ENCODE measurements at places on chromosomes 11 and 22.

- DNase-seq, result no peak
Measured at GRCh38 chr11:117621226-117621625, 175.8 kb downstream of the DSCAML1 start.

GRCh38 chr11:2149864-2150847 is 10.9 kb downstream of the INS start:
- DNase-seq, result no peak

DNA sequence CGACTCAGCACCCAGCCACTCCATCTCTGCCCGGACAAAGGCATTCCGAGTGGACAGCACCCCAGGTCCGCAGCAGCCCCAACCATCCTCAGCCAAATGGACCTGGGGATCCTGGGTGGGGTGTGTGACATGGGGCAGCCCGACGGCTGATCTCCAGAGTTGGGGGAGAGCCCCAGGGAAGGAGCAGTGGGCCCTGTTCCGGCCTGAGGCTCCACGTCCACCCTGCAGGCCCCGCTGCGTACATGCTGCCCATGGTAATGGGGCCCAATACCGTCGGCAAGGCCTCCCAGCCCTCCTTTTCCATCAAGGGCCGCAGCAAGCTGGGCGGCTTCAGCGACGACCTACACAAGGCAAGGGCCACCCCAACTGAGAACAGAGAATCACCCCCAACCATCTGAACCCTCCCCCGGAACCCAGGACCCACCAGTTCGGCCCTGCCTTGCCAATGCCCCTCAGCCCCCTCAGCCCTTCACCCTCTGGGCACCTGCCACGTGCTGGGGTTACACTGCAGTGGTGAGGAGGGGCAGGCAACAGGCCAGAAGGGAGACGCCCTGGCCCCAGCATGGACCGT is 5.4 kb downstream of the SCGB1C1 start:
- peak; percentile 30 for DNase-seq

DNA sequence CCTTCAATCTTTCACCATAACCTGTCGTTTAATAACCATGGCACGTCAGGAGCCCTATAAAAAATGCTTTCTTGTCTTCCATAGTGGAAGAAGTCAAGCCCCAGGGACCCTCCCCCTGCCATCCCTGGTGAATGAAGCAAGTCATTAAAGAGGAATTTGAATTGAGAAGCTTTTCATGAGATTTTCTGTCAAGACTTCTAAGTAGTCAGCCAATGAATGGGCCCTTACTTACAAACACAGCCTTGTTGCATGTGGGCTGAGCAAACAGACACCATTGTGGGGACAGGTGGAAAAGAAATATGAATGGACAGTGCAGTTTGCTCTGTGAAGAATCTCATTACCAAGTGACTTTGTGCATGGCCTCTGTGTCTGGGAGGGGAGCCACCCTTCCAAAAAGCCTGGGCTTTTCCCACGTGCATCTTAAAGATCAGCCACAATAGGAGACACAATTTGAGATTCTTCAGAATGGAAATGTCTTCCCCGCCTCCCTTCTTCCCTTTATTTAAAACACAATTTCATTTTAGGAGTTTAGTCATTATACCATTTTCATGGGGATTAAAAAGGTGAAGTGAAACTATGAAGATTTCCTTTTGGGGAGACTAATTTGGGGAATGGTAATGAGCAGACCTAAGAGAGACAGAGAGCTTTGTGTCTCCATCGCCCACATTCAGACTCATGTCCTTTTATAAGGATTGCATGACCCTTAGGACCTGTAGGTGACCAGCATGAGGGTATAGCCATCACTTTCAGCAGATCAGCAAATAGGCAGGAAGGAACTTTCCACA is 152.0 kb downstream of the LRRC4C start:
- no peak for DNase-seq

- DNase-seq, result no peak
Measured at GRCh38 chr22:38180841-38181452, 683 bp downstream of the PLA2G6 start.

- DNase-seq, result no peak
Measured at GRCh38 chr11:2942872-2943710, 13.9 kb upstream of the PHLDA2 start.

DNA sequence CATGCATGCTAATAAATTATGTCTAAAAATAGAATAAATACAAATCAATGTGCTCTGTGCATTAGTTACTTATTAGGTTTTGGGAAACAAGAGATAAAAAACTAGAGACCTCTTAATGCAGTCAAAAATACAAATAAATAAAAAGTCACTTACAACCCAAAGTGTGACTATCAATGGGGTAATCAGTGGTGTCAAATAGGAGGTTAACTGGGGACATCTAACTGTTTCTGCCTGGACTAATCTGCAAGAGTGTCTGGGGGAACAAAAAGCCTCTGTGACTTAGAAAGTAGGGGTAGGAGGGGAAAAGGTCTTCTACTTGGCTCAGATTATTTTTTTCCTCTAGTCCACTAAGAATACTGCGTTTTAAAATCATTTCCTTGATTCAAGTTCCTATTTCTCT is 810 bp upstream of the HBB start:
- no peak for DNase-seq

DNA sequence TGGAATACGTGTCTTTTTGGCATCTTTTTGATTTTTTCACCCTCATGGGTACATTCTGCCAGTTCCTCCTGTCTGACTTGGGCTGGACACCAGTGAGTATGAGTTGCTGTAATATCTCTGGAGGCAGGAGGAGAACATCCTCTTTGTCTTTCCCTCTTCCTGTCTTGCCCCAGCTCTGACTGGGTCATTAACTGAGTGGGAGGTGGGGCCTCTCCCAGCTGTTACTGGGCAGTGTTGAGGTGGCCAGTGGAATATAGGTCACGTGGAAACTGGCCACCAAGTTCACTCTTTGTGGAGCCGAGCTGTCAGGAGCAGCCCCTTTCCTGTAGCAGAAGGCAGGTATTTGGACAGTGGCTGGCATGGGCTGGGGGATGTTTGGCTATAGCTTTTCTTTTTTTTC is 2.2 kb downstream of the GLB1L2 start:
- DNase-seq, result no peak

- no peak for DNase-seq
Measured at GRCh38 chr11:767238-767637, 10.0 kb downstream of the GATD1 start.

- no peak for DNase-seq
Measured at GRCh38 chr22:19036523-19037273, 85.5 kb downstream of the DGCR2 start.

DNA sequence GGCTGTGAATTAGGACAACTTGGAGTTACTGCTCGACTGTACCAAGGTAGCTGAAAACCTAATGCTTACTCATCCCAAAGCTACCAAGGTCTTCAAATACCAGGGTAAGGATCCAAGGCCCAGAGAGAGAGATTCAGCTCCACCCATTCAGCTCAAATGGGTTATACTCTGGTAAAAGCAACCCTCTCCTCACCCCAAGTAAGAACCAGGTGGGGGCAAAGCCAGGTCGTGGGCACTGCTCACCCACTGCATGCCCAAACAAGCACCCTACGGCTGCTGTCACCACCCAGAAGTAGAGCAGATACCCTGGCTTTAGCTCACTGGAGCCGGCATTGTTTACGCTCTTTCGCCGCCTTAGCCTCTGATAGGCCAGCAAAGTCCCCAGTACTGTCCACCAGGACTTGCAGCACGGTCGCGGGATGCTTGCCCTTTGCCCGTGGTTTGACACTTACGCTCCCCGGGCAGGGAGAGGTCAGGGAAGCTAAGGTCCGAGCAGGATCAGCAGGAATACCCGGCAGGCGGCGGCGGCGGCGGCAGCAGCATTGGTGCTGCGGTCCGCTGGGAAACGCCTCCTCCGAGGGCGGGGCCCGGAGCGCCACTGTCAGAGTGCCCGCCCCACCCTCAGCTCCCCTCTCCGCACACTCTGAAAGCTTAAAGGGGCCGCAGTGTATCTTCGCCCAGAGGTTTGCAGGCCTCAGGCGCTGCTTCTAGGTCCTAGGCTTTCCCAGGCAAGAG is 19.6 kb downstream of the CKAP5 start:
- DNase-seq, result peak; percentile 80

DNA sequence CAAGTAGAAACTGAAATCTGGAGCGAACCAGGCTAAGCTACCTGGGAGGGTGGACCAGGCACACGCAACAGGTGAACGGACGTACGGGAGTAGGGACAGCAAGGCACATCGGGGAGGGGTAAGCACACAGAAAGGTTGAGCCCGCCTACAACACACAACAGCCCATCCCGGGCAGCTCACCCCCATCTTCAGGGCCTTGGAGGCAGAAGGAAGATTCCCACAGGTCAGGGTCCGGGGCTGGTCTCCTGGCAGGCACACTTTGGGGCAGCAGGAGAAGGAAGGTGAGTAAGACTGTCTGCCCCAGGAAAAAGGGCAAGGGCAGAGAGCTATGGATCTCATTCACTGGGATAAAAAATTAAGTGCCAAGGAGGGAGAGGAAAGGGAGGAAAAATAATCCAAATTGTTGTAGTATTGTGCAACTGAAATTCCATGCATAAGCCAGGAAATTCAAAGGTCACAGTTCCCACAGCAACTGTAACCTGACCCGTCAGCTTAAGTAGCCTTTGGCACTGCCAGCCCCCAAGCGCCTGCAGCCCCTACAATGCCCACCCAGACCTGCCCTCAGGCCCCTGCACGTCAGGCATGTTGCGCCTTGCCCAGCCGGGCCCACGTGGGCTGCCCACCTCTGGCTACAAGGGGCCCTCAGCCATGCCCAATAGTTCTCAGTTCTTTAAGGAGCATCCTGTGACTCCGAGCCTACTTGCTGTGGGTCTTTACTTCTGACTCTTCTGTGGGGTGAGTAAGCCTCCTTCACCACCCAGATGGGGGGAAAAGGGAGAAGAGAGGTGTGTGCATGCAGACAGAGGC is 51.8 kb downstream of the MICAL3 start:
- no peak for DNase-seq

DNA sequence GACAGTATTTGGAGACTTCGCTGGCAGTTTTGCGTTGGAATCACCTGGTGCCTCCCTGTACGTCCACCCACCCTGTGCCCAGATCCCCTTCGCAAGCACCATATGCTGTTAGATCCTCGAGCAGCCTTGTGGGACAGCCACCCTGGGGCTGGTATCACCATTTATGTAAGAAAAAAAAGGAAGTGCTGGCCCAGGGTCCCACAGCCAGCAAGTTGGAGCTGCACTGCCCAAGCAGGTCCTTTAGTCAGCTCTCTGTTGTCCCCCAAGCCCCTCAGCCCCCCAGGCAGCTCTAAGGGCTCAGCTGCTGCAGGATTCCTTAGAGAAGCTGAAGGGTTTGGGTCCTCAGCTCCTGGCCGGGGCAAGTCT is 80.3 kb downstream of the FBLN1 start:
- DNase-seq, result no peak

DNA sequence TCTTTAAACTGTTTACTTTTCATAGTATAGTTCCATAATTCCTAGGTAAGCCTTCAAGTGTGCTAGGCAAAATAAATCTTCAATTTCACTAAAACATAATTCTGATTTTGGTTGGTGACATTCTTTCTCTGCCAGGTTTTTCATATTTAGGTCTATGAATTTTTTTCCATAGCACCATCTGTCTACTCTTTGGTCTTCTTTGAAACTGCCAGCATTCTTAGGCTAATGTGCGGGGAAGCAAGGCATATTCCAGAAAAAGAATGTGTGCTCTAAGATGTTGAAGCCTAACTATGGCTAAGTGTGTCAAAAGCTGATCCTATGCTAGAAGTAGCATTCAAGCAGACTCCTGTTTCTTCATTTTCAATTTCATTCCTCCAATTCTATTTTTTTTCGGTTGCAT is 213.9 kb upstream of the C11orf87 start:
- no peak for DNase-seq

GRCh38 chr11:94400839-94401772 is at the start of gene GPR83:
TSS of gene GPR83 (minus strand) at chr11:94401419. CDS start at chr11:94401247, 172 bp downstream.
- DNase-seq, result peak; percentile 43

- no peak for DNase-seq
Measured at GRCh38 chr11:111322534-111322933, 24.2 kb downstream of the POU2AF3 start.

GRCh38 chr22:32991353-32992101 is 66.7 kb downstream of the SYN3 start:
- peak; percentile 41 for DNase-seq

DNA sequence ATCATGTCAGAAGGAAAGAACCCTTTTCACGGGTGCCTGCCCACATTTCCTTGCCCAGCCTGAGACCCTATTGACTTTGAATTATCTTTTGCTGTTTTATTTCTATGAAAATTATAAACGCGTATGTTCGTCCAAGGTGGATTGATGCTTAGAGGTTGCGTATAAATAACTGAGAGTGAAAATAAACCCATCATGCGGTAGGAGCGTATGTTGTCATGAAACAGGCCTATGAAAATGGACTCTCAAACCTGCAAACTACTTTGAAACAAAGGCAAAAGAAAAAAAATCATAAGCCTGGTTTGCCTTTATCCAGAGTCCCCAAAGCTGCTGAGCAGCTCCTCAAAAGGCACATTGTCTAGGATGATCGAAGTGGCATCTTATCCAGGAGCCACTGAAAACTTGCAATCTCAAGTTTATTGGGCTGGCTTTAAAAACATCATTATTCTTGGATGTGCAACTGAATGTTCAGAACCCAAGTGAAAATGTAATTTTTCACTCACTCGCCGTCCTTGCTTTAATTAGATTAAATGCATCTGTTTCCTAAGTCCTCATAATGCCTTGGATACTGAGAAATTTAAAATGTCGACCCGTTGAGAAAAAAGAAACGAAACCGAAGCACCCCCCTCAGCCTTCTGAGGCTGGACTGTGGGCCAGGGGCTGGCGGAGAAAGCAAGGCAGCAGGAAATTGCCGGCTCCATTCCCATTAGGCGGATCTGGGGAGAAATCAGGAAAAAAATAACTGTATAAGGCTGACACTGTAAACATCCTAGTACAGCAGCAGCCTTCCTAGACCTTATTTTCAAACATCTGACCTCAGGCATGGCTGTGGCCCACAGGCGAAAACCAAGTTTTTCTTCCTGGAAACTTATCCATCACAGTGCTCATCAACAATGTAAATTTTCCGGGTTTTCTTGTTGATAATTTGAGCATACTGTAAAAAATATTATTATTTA is 82.9 kb upstream of the PPARA start:
- peak; percentile 30 for DNase-seq

DNA sequence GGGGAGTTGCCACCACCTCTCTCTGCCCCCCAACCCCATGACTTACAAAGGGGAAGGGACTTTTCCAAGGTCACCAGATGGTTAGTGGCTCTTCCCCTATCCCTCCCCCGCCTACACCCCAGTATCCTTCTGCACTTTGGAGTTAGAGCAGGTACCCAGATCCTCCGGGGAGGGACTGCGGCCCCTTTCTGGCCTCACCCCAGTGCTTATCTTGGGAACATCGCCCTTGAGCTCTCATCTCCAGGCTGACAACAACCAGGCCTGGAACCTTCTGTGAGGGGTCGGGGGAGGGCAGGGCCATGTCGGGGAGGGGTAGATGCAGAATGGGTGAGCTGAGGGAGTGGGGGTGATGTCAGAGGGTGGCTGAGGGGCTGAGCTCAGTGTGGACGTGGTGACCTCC is 7.5 kb upstream of the NAALADL1 start:
- DNase-seq, result no peak

Measured in left hindlimb (tissue), 1 donor.